ENCODE measurements at places on chromosomes 4 and X. TPM values are rescaled to one million over a fixed set of nuclear protein-coding genes. Genes with fewer than 3 reads are reported as not detected.

EXOC1L gene
- not detected for total RNA-seq

ESX1 gene
- total RNA-seq, result not detected

PDE6B gene
- total RNA-seq, result 2.7 TPM

BEND2 gene
- total RNA-seq, result not detected

- H3K4me3 ChIP-seq, result no peak overlapping the region
- no peaks in the 10 kb centered on the region for H3K36me3 ChIP-seq
- peaks cover 55% of the 10 kb centered on the region for H3K4me1 ChIP-seq
These were observed 57.6 kb downstream of the PROM1 start for GRCh38 chr4:16026160-16026761.

DNA sequence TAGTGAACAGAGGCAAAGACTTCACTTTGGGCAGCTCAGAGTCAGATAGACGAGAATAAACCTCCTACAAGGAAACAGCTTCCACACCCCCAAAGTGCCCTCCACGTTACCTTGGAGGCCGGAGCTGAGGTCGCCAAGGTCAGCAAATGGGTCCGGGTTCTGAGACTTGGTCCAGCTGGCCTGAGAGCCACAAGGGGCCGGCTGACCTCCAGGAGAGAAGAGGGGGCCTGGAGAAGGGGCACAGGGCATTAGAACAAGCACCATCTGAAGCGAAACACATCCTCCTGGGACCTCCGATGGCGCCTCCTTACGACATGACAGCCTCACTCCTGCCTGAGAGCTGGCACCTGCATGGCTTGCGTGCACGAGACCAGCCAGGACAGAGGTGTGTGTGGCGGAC lies 33.6 kb upstream of the CPLX1 start:
- no peaks in the 10 kb centered on the region for H3K27me3 ChIP-seq
- H3K27ac ChIP-seq, result no peak overlapping the region
- no peak overlapping the region for H3K4me3 ChIP-seq
- peaks cover 87% of the 10 kb centered on the region for H3K36me3 ChIP-seq
- DNase-seq, result no peak
- no peaks in the 10 kb centered on the region for H3K4me1 ChIP-seq
